ENCODE measurements at places on chromosomes 1 and 21. TPM values are rescaled to one million over a fixed set of nuclear protein-coding genes. Genes with fewer than 3 reads are reported as not detected.

Gene FHAD1
- 0.49 TPM for total RNA-seq

- no peak for DNase-seq
These were observed 7.5 kb downstream of the DENND4B start for GRCh38 chr1:153938996-153939395.

Gene BEND5
- total RNA-seq, result 5.9 TPM

Gene FAM78B
- 0.90 TPM for total RNA-seq

DNA sequence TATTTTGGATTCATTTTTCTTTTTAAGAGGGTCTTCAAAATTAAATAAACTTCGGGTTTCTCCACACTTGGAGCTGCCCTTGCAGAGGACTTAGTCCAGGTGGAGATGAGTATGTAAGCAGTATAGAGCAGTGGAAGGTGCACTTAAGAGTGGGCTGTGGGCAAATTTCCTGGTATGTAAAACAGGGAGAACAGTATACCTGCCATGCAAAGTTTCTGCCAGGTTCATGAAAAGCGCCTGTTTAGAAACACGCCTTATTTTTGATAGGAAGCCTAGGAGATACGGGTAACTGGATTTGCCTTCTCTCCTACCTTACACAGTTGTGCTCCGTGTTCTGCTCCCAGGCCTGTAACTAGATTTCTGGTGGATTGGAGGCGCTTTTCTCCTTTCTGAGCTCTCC, 1.2 kb downstream of the KDM4A start:
- no peak for DNase-seq

Gene HSD3B2
- not detected for total RNA-seq

DNA sequence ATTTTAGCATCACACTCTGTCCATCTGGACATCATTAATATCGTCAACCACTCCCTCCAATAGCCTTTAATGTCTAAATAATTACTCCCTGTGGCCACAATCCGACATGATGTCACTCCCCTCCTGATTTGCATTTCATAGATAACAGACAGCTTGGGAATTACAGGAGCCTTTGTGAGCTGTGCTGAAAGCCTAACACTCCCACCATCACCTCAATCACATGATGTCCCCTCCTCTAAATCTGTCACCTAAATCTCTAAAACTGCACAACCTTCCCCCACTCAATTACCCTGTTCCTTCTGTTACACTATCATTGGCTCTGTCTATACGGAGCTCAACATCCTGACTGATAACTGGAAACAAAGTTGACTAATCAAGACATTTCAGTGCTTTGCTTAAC, 14.3 kb downstream of the NHLH2 start:
- DNase-seq, result no peak

DNA sequence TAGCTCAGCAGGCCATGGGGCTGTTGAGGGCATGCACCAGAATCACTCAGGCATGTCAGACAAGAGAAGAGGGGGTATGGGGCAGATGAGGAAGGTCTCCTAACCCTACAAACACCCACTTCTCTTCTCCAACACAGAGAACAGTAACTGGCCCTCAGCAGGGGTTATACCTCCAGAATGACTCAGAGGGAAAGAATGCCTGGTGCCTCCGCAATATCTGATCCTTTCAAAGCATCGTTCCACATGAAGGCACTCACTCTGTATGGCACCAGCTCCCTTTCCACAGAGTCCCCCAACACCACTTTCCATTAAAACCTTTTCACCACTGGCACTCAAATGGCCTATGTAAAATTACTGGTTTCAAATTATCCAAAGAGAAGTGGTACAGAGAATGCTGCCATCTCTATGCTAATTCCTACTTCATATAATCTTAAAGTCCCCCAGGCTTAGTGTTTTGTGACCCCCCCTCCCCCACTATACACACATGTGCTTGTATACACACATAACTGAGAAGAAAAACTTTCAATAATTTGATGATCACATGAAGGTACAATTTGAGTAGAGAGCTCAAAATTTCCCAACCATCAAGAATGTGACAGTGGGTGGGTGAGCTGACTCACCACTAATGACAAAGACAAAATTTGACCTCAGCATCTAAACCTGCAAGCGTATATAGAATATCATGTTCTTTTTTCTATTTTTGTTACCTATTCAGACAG, 91.5 kb downstream of the SIPA1L2 start:
- no peak for DNase-seq

All from activated T-cell treated with anti-CD3 and anti-CD28 coated beads, Interleukin-2, amount 50 U/mL, for 72 hours (primary cell).